ENCODE measurements at places on chromosomes 12 and 14.

DNA sequence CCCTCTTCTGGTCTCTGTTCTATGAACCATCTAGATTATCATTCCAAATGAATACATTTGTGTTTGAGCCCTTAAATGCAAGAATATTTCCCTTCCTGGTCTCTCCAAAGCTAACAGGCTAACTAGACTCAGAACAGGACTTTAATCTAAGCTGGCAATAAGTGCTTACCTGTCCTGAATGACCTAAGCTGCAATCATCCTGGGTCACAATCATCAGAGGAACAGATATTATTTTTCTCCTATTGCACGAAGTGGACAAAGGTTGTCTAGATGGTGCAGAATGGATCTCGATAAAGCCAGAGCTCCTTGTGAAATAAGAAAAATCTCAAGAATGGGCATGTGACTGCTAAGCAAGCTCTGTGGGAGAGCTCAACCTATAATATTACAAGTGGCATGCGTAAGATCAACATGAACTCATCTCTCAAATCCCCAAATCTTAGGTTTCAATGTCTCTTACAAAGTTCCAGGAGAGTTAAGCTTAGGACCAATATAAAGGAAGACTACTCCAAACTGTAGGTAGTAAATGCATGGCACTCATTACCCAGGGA lies 10.6 kb upstream of the NUMB start:
- DNase-seq = no peak

- no peak for DNase-seq
Measured at GRCh38 chr12:5140190-5140589, 96.5 kb downstream of the KCNA5 start.

DNA sequence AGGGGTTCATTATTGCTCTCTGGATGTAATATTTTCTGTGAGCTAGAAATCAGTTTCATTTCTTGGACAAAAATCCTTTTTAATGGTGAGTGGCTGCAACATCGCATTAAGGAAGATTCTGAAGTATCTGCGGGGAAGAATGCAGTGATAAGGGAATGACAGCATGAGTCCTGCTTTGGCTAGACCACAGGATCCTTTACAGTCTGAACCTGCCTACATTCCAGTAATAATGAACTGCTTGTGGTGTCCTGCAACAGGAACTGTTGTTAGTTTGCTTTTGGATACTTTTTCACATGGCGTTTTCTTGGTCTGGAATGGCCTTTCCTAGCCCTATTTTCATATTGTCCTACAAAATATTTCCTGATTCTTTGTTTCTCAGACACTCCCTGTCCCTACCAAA lies 15.7 kb downstream of the MDM2 start:
- no peak for DNase-seq

DNA sequence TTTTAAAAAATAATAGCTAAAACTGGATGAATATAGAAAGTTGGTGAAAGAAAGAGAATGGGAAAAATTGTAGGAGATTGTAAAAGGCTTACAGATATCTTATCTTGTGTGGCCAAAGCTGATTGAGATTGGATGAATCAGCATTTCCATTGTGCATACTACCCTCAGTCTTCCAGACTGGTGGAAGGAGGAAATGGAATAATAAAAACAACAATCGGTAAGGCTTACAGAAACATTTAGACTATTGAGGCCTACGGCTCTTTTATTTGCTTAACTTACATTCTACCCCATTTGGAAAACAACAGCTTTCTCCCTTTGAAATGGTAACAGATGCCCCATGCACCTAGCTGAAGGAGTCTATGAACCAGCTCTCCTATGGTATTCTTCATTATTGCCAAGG lies 129.8 kb downstream of the PTPRB start:
- no peak for DNase-seq

GRCh38 chr14:99121319-99121875 lies 150.6 kb downstream of the BCL11B start:
- no peak for DNase-seq

- no peak for DNase-seq
Measured at GRCh38 chr12:57458665-57459054, 925 bp upstream of the GLI1 start.

- no peak for DNase-seq
Measured at GRCh38 chr14:84809158-84809557, 720.8 kb upstream of the FLRT2 start.

DNA sequence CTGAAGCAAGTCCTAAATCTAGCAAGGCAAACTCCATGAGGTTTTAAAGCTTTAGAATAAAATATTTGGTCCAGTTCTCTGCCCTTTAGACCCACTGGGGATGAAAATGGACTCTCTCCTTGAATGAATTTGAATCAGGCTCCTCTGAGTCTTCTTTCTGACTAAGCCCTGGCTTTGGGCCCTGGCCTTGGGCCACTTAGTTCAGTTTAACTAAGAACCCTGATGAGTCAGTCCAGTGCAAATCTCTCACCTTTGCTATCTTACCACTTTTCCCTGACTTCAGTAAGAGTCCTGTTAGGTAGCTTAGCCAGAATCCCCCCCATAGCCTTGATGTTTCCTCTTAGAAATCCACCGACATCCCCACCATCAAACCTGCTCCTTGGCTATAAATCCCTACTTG lies 427.5 kb downstream of the SNAPC1 start:
- DNase-seq = no peak

DNA sequence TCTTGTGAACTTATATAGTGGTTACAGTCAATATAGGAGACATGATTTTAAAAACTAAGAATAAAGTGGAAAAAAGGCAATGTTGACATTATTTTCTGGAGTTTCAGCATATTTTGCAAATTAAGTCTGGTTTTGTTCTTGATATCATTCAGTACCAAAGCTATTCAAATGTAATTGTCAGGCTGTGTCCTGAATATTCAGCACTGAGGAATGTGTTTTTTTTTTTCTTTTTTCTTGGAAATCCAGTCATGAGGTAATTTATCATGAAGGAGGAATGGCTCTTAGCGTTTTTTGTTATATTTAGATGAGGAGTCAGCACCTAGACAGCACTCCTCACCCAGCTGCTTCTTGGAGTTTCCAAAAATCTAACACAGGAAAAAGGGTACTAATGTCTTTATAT lies 225.5 kb downstream of the CCDC91 start:
- DNase-seq = no peak

DNA sequence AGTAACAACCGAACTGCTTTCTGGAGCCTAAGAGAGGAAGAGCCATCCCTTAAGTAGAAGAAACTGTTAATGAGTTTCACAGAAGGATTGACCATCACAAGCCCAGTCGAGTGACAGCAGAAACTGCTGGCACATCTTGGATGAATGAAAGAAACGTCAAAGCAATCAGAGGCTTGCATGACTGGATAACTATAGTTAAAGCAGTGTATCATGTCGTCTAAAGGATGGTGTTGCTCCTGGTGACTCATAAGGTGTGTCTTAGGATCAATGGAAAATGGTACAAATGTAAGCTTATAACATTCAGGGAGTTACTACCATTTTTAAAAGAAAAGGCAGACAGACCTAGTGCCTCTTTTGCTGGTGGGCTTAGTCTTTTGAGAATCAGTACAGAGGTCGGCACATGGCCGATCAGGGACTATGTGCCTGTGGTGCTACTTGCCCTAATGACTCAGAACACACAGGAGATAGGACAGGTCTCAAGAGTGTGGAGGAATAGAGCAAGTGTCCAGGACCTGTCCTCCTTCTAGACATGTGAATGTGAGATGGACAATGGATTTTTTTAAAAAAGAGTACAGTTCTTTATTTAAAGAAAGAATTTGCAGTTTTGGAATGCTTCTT lies 55.7 kb downstream of the TMX1 start:
- no peak for DNase-seq
